Muscle of arm (tissue), 14 donors: ENCODE measurements at places on chromosomes 12 and 14. TPM values are rescaled to one million over a fixed set of nuclear protein-coding genes. Genes with fewer than 3 reads are reported as not detected.

DNA sequence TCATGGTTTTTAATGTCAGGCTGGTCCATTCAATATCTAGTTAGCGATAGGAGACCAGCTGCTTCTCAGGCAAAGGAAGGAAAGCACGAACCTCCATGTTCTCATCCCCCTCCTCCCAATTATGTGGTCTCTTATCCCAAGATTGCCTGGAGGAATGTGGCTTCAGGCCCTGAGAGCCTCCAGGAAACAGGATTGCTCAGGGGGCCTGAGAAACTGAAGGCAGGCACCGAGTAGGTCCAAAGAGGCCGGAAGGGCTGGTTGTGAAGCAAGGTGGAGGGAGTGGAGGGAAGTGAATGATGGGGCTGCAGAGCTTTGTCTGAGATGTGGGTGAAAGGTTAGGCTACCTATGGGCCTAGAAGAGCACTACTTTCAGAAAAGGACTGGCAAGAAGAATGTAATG is 188.2 kb upstream of the DDHD1 start:
- no peak for DNase-seq

- DNase-seq, result no peak
Observed at GRCh38 chr12:33251548-33251947, 188.1 kb downstream of the SYT10 start.

DNA sequence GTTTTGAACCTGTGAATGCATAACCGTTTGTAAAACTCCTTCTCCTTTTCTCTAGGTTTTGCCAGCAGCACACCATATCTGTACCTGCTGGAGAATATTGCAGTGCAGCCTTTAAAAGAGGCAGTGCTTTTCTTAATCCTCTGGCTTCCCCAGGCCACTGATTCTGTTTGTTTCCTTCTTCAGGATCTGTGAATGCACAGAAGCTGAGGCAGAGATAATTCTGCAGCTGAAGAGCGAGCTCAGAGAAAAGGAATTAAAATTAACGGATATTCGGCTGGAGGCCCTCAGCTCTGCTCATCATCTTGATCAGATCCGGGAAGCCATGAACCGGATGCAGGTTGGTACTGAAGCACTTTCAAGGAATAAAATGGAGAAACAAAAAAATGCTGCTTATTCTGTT is 348.7 kb downstream of the NAV3 start:
- DNase-seq, result no peak

The SLC5A8 gene
- 0.07 TPM for polyA plus RNA-seq

GRCh38 chr12:10235761-10236631 is 23.3 kb downstream of the GABARAPL1 start:
- peak; percentile 30 for DNase-seq

DNA sequence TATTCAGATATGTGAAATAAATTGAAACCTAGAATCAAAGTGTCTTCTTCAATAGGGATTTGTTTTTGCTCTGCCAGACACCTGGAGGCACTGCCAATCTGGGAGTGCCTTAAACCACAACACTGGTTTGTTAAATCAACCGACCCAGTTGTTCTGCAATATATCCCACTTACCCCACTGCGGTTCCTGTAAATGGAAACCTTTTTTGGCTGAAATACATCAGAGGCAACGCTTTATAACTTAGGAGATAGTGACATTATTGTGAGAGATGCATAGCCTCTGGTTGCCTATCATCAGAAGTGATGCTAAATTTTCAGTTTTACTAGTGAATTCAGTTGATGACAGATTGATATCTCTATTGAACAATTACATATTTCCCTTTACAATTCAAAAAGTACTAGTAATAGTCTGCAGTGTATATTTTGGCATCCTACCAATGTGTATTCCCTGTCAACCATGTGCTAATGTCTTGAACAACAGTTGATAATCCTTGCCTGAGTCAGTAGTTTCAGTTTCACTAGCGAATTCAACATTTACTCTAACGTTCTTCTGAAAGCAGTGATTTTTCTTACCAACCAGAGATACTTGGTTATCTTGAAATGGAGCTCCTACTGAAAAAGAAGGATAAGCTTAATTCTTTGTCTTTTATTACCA is 30.5 kb downstream of the PPP2R5C start:
- DNase-seq, result no peak

The AKAP3 gene
- polyA plus RNA-seq, result 0.86 TPM

- DNase-seq, result no peak
Observed at GRCh38 chr12:39368891-39369290, 74.0 kb downstream of the KIF21A start.

GRCh38 chr12:51345681-51346080 is 798 bp downstream of the CELA1 start:
- DNase-seq, result no peak

The AMIGO2 gene
- polyA plus RNA-seq, result not detected

The KRT71 gene
- not detected for polyA plus RNA-seq

- no peak for DNase-seq
Observed at GRCh38 chr12:130546494-130546893, 169.6 kb downstream of the RIMBP2 start.

- DNase-seq, result no peak
Observed at GRCh38 chr12:85765453-85765869, 70.7 kb downstream of the RASSF9 start.

DNA sequence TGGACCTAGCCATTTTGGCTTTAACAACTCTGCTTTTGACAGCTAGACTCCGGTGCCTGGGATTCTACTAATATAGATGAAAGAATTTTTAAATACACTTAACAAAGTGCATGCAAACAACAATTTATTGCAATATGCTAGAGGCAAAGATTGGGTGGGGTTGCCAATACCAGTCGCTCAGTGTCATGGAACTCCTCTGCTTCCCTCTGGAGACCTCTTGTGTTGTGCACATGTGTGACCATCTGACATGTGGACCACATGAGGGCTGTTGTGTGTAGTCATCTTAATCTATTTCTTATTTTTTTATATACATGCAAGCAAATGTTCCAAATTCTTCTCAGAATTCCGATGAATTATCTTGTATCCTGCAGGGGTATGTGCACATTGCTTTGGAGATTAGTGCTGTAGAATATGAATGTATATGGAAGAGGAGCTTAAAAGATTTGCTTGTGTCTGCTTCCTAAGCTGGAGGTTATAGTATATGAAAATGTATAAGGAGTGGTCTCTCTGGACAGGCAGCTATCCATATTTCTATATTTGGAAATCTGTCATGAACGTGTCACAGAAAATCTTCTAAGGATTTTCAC is 24.2 kb upstream of the STXBP6 start:
- DNase-seq, result no peak

The REP15 gene
- 1.8 TPM for polyA plus RNA-seq

DNA sequence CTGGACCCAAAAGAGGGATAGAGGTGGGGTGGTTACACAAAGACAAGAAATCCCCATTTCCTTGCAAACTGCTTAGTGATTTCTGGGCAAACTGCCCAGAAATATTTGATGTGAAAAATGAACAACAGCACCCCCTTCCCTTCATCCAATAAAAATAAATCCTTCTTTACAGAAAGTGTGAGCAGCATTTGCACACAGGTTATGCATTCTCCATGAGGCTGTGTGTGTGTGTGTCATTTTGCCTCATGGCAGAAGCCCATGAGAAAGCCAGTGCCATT is 17.2 kb upstream of the NRXN3 start:
- peak; percentile 16 for DNase-seq

The MYL6 gene
- 1,571 TPM for polyA plus RNA-seq

DNA sequence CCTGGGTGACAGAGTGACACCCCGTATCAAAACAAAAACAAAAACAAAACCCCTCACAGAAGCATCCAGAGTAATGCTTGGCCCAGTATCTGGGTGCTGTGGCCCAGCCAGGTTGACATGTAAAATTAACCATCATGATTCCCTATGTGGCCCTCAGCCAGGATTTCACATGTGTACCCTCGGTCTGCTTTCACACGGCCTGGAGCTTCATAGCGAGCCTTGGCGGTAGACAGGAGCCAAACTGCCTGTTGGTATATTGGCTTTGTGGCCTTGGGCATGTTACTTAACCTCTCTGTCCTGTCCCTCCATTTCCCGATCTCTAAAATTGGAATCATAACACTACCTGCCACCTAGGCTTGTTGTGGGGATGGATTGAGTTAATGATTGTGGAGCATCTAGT is 65.5 kb downstream of the ADCK1 start:
- DNase-seq, result no peak

- DNase-seq, result no peak
Observed at GRCh38 chr14:96508900-96509299, 6.7 kb downstream of the PAPOLA start.

GRCh38 chr12:102461501-102461900 is 18.9 kb downstream of the IGF1 start:
- no peak for DNase-seq

- DNase-seq, result no peak
Observed at GRCh38 chr14:55450124-55450523, 9.7 kb upstream of the TBPL2 start.

The RASSF8 gene
- polyA plus RNA-seq, result not detected

The MAP4K5 gene
- 44.0 TPM for polyA plus RNA-seq

GRCh38 chr12:48686615-48687334 is 4.7 kb upstream of the KANSL2 start:
- no peak for DNase-seq

GRCh38 chr14:72613231-72613974 is 280.5 kb downstream of the DPF3 start:
- no peak for DNase-seq
